ENCODE measurements at places on chromosomes 6 and 20.

DNA sequence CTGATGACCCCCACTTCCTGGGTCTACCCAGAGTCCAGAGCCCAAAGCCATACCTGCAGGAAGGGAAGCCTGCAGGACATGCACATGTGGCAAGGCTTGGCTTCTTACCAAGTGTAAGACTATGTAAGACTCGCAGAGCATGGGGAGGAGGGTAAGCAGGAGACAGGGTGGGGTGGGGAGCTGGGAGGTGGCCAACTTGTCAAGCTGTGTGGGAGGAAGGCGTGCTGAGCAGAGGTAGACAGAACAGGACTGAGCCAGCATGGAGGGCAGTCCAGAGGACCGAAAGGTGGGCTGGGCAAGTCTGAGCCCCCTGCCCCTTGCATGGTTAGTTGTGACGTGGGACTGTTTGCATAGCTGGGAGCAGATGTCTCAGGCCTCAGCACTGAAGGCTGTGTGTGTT is 53.4 kb upstream of the RNF24 start:
- no peak overlapping the region for H3K4me3 ChIP-seq
- H3K27ac ChIP-seq: peak overlapping the region; percentile 41

GRCh38 chr6:20265842-20266241 is 53.6 kb upstream of the MBOAT1 start:
- DNase-seq: no peak
- no peak overlapping the region for H3K4me3 ChIP-seq
- H3K27me3 ChIP-seq: no peaks in the 10 kb centered on the region
- H3K36me3 ChIP-seq: no peaks in the 10 kb centered on the region
- H3K4me1 ChIP-seq: no peaks in the 10 kb centered on the region
- H3K27ac ChIP-seq: no peak overlapping the region

- no peaks in the 10 kb centered on the region for H3K36me3 ChIP-seq
- no peak for DNase-seq
- no peaks in the 10 kb centered on the region for H3K4me1 ChIP-seq
- H3K27me3 ChIP-seq: no peaks in the 10 kb centered on the region
These were observed 316.5 kb downstream of the BTBD9 start for GRCh38 chr6:38323216-38323615.

DNA sequence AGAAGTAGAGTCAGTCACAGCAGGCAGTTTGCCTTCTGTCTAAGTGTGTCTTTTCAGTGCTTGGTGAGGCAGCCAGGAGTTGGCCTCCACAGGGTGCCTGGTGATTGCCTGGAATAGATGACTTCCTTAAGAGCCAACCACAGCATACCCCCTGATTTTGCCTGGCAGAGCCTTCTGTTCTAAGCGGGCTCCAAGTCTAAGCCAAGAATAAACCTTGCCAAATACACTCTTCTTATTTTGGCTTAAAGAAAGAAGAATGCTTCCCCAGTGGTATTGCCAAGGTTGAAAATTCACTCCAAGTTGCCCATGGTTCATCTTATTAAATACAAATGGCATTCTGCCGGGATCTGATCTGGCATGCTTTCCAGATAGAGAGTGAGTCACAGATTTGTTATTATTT is 1424.8 kb upstream of the EYS start:
- no peak overlapping the region for H3K27ac ChIP-seq
- H3K27me3 ChIP-seq: no peaks in the 10 kb centered on the region
- no peak overlapping the region for H3K4me3 ChIP-seq
- H3K36me3 ChIP-seq: no peaks in the 10 kb centered on the region

- no peak for DNase-seq
- H3K27ac ChIP-seq: no peak overlapping the region
- H3K4me3 ChIP-seq: no peak overlapping the region
- no peaks in the 10 kb centered on the region for H3K36me3 ChIP-seq
- peaks cover 28% of the 10 kb centered on the region for H3K4me1 ChIP-seq
These were observed 15.1 kb downstream of the PTPRA start for GRCh38 chr20:2888224-2888955.

DNA sequence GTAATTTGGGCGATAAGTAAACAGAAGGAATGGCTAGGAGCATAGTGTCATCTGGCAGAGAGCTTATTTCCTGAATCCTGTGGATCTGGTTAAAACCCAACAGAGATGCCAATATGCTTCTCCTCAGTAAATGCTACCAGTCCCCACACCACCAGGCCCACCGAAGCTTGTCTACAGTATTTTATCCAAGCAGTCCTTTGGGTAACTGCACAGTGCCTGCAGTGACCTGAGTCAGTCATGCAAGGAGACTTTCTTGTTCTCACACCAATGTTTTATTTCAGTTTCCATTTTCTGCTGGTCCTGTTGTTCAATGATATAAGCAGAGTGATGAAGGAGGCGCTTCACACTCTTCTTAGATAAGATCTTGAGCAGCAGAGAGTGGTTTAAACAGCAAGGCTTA is 326.3 kb downstream of the RIMS1 start:
- no peaks in the 10 kb centered on the region for H3K27me3 ChIP-seq
- no peak overlapping the region for H3K4me3 ChIP-seq
- no peaks in the 10 kb centered on the region for H3K4me1 ChIP-seq

All from CD8-positive, alpha-beta memory T cell (primary cell).